ENCODE measurements at places on chromosomes 1 and 21.

DNA sequence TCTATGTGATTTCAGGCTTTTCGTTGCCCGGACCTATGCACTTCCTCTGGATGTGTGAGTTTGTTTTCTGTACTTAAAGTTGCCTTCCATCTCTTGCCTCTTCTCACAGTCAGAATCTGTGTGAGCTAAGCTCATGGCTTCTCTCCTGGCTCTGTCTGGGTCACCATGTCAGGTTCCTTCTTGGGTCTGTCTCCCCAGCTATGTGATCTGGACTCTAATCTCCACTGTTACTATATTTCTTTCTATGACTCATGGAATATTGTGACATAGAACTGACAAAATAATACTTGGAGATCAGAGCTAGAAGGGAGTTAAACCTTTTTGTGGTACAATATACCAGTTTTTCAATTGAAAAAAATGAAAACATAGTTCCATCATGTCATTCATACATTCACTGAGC lies 172.7 kb upstream of the FGGY start:
- no peak for DNase-seq

DNA sequence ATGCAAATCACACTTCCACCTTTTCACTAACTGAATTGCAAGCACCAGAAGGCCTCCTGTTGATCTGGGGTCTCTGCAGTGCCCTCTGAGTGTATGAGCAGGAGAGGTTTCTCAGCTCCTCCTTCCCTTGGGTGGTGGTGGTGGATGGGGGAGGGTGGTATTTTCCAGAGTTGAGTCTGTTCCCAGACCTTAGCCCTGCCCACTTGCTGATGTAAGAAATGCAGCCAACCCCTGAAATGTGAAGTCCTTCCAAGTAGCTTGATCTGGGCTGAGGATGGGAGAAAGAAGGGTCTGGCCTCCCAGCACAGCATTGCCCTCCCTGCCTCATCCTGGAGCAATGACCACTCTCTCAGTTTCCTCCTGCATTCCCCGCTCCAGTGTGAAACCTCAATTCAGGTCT lies 6.3 kb upstream of the FOXD2 start:
- DNase-seq, result no peak

GRCh38 chr1:202967684-202968281 lies 726 bp upstream of the CYB5R1 start:
- no peak for DNase-seq

DNA sequence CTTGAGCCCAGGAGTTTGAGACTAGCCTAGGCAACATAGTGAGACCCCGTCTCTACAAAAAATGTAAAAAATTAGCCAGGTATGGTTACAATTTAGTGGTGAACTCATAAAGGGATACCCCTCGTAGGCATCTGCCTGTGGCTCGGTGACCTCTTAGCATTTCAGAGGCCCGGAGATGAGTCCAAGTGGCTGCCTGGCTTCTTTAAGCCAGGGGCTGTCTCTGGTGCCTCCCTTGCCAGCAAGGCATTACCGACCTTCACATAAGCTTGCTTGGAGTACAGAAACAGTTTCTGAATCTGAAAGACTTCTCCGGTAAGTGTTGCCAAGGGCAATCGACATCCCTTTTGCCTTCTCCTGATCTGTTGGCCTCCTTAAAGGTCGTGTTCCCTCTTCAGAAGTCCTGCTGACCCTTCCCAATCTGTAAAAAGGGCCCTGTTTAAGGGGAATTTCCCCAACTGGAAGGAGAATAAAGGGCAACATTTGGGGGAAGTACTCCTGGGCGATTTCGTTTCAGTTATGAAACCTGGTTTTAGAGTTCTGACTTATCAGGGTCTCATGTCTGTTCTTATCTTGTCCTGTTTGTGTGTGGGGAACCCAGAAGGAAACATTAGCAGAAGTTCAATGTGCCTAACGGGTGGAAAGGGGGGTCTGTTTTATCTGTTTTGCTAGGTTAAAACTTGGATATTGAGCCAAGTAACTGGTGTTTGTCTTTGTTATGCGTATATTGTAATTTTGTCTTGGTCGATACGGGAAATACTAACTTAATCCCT lies 32.9 kb downstream of the KIFAP3 start:
- DNase-seq, result no peak

DNA sequence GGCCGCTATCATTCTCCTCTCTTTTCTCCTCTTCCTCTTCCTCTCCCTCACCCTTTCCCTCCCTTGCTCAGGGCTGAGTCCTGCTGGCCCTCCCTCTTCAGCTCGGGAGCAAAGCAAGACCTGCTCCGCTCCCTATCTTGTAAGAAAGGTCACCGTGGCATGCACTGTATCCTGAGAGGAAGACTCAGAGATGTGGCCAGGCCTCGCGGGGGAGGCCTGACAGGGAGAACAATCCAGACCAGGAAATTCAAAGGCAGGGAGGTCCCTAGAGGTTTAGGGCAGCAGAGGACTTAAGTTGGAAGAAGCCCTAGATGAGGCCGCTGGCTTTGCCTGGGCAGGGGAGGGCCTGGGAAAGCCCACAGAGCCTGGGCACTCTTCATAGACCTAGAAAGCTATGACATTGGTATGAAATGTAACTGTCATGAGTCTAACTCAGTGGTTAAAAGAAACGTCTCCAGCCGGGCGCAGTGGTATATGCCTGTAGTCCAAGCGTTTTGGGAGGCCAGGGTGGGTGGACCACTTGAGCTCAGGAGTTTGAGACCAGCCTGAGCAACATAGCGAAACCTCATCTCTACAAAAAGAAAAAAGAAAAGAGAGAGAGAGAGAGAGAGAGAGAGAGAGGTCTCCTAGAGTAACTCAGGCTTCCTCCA lies 14.6 kb upstream of the PTAFR start:
- no peak for DNase-seq

DNA sequence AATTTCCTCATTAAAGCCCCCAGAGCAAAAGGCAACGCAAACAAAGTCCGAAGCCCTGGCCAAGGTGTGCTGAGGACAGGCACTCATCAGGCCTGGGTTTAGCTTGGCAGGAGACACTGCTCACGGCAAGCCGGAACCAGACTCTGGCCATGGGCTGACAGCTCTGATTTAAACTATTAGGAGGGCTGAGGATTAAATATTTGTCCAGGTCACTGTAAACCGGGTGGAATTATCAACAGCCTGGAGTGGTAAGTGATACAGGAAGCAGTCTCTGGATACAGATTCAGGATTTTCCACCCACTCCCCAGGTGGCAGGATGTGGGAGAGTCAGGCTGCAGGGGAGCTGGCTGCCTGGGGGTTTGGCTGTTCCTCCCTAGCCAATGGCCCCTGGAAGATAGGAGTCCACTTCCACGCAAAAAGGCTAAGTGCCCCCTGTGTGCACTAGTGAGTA lies 42.4 kb downstream of the SLC66A1 start:
- DNase-seq, result no peak

GRCh38 chr1:183896466-183897048 lies 91.6 kb downstream of the RGL1 start:
- DNase-seq, result no peak

GRCh38 chr1:107787299-107787698 lies 177.7 kb downstream of the VAV3 start:
- peak; percentile 20 for DNase-seq

DNA sequence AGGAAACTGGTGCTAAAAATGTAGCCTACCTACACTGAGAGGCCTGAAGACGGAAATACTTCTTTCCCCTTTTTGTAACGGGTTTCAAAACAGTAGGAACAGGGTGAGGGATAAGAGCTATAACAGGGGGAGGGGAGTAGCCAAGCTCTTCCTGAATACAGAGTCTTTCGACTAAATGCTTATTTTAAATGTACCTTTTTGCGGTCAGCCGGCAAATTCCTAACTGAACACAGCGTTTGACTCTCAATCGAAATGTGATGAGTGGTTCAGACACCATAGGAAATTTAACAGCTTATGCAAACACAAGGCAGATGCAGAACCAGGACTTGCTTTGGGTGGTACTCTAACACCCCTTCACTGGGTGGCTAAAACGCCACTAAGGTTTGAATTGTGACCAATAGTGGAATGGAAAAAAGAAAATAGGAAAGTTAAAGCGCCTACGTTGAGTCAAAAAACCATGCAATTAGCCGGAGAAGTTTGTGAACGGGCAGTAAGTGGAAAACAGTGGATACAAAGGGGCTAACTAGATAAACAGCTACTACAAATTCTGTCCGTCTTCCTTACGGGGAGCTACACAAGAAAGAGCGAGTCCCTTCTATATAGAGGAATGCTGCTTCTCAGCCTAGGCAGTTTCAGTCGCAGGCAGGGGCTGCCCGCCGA lies 1.7 kb downstream of the EGLN1 start:
- DNase-seq, result no peak

GRCh38 chr21:27171707-27172106 lies 204.8 kb upstream of the ADAMTS5 start:
- no peak for DNase-seq

GRCh38 chr1:92989253-92989652 lies 28.0 kb upstream of the DIPK1A start:
- DNase-seq, result no peak

DNA sequence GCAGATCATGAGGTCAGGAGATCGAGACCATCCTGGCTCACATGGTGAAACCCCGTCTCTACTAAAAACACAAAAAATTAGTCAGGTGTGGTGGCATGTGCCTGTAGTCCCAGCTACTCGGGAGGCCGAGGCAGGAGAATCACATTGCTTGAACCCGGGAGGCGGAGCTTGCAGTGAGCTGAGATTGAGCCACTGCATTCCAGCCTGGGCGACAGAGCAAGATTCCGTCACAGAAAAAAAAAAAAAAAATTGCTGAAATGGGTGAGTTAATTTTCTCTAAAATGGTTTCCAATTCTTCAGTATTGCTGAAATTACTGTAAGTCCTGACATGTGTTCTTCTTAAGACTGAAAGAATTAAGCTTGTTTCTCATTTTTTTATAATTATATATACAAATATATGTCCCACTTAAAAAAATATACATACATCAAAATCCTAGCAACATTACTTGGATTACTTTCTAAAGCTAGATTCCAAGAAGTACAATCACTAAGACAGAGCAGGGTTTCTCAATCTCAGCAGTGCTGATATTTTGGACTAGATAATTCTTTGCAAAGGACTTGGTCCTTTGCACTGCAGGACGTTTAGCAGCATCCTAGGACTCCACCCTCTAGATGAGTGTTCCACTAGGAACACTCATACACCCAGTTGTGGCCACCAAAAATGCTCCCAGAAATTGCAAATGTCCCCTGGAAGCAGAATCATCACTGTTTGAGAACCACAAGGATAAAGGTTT lies 24.8 kb downstream of the ZNHIT6 start:
- DNase-seq, result no peak

DNA sequence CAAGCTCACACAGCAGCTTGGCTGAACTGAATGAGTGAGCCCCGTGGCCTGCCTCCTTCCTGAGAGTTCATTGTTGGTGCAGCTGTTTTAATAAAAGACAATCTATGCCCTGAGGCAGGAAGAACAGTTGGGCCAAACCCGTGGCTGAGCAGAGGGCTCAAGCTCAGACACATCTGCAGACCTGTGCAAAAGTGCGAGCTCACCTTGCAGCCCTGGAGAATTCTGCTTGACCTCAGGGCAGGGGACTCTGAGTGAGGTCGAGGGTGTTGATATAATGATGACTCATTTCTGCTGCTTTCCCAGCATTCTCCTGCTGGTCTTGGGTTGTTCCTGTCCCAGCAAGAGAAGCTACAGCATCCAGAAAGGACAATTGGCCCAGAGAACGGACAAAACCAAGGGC lies 61.0 kb downstream of the ATP5PO start:
- DNase-seq, result no peak

GRCh38 chr1:169316556-169316955 lies 51.0 kb downstream of the NME7 start:
- DNase-seq, result no peak

GRCh38 chr1:228394571-228395394 lies 11.9 kb downstream of the TRIM11 start:
- no peak for DNase-seq

DNA sequence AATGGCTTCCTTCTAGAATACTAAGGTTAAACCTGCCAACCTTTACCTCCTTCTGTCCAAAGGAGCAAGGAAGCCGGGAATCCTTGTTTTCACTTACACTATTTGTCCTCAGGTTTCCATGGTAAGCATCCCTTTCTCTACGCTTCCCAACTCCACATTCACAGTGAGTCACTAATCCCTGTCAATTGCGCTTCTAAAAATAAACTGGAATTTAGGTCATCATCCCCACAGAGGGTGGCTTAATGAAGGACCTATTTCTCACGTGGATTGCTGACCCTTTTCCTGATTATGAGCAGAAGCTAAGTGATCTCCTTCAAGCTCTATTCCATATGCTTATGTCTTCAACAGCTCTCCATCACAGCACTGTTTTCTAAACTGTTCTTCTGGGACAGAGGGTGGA lies 39.9 kb upstream of the ABCA4 start:
- DNase-seq, result no peak

DNA sequence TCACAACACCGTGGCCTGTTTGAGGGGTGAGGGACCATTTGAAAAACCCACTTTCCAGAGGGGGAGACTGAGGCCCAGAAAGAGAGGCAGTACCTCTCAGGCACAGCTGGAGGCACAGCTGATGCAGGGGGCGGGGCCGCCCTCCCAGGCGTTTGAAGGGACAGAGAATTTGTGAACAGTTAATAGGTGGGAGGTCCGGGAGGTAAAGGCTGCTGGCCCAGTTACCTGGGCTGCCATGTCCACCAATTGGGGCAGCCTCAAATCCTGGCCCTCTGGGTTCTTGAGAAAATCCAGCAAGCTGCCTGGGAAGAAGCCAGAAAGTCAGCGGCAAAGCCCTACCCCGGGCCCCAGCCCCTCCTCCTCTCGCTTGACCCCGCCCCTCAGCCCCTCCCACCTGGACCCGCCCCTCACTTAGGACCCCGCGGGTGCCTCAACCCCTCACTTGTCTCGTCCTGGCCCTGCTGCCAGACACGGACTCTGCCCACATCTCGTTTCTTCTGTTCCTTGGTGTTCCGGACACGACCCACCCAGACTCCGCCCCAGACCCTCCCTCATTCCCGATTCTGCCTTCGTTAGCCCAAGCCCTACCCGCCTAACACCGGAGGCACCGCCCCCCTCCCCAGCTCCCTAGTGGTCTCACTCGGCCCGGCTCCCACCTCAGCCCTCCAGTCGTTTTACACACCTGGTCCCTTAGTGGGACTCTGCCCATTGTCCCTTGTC lies 10.8 kb upstream of the AHDC1 start:
- DNase-seq, result no peak

GRCh38 chr1:115456441-115456961 lies 118.5 kb upstream of the NGF start:
- DNase-seq, result no peak

DNA sequence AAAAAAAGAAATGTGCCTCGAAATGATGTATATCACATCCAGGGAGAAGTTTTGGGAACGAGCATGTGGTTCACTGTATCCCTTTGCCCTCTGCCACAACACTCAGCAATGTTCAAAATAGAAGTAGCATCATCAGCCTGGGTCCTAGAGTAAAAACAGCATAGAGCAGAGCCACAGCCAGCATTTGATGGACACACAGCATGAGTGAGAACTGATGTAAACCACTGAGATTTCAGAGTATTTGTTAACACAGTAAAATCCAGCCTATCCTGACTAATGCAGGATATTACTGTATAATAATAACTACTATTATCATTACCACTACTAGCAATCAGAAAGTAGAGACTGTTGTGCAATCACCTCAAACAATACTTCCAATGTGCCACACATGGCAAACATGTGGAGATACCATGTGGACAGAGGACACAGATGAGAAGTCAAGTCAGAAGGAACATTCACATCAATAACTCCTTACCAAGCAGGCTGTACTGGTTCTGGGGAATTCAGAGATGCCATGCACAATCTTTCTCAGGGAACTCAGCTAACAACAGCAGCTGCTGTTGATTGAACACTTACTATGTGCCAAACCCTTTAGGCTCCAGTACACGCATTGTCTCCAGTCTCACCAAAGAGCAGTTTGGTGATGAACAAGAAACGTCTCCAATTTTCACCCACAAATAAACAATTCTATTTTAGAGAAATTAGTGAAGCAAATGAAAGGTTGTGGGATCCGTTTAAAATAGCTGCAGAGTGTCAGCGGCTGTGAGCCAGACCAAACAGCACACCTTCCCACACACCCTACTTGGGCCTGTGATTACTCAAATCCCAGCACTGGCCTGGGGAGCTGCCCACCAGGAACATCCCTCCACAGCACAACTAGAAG lies 16.6 kb upstream of the GFI1 start:
- no peak for DNase-seq
